ENCODE measurements at places on chromosomes 5 and 9.

DNA sequence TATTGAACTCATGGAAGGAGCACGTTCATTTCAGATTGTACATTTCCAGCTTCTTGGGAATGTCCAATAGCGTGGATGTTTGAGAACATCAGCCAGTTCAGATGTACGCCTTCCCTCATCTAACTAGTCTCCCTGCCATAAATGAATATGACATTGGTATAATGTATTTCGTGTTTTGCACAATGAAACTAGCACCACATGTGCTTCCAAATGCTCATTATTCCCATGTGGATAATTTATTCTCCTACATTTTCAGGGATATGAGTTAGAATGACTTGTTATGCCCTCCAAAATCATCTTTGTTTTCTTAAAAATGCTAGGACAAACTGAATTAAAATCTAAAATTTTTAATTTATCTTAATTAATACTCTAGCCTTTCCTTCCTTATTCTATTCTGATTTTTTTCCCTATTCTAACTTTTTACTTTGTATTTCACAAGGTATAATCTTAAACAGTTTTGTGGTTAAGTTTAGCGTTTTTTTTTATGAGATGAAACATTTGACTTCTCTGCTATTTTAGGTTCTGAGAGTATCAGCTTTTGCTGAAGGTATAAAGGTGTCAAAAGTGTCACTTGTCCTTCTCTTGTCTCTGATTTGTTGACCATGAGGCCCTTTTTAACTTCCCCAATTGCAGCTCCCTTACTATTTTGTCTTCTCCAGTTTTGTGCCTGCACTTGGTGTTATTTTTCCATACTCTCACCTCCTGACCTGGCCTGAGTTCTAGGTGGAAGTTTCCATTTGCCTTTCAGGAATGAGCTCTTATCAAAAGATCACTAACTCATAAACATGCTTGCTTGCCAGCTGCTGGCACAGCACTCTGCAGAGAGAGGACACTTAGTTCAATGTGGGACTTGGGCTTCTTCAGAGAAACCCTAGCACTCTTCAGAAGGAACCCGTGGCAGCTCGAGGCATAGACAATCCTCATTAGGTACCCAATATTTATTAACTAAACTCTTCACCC is 106.8 kb downstream of the FRMD3 start:
- no peak for DNase-seq

DNA sequence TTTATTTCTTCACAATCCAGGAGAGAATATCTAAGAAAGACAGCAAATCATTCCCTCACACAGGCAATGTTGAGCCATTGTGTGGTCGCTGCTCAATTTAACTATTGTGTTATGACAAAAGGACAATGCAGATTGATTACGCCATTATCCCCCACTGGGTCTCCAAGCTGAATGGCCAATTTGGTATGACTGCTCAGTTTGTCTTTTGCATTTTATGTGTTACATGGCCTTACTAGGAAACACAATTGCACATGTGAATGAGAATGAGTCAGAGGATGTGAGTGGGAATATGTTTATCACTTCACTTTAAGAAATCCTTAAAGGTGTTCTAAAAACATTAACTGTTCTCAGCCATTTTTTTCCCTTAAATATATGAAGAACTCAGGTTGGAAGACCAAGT is 108.3 kb downstream of the FAM174A start:
- DNase-seq = no peak

DNA sequence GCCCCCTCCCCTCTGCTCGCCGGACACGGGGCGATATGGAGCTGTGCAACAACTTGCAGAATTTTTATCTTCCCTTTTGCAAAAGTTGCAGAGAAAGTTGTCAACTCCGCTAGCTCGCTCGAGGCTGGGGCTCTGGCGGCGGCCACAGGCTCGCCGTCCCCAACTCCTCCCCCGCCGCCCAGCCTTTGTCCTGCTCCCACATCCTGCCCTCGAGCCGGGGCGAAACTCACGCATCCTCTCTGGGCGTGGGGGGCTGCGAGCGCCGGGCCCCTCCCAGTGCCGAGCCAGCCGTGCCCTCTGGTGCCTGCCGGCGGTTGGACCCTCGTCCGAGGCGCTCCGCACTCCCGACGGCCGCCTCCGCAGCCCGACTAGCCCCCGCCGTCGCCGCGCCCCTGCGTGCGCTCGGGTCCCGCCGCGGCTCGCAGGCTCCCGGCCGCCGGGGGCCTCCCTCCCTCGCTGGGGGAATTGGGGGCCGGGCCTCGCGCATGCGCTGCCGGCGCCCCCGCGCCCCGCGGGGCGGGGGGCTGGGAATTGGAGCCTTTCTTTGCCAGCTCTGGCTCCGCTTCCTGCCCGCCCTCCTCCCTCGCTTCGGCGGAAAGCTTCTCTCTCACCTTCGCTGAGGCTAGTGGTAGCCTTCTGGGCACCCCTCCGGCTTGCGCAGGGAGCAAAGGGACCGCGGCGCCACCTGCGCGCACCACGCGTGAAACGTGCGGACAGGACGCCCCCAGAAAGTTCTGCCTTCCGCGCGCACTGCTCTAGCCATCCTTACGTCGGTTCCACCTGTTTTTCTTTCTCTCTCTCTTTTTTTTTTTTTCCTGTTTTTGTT is at the start of gene CCNJL:
TSS of gene CCNJL (minus strand) at position 431 of the 826 bp plus-strand sequence. CDS start 641 bp downstream, outside the sequence.
- DNase-seq = no peak

- DNase-seq = no peak
These were observed at the start of gene RNF38 for GRCh38 chr9:36399980-36400331. Gene RNF38 (minus strand): TSS chr9:36400269. CDS start chr9:36400108, 161 bp downstream.
